Endothelial cell of umbilical vein (primary cell): ENCODE measurements at places on chromosomes 16 and 17. TPM values are rescaled to one million over a fixed set of nuclear protein-coding genes. Genes with fewer than 3 reads are reported as not detected.

DNA sequence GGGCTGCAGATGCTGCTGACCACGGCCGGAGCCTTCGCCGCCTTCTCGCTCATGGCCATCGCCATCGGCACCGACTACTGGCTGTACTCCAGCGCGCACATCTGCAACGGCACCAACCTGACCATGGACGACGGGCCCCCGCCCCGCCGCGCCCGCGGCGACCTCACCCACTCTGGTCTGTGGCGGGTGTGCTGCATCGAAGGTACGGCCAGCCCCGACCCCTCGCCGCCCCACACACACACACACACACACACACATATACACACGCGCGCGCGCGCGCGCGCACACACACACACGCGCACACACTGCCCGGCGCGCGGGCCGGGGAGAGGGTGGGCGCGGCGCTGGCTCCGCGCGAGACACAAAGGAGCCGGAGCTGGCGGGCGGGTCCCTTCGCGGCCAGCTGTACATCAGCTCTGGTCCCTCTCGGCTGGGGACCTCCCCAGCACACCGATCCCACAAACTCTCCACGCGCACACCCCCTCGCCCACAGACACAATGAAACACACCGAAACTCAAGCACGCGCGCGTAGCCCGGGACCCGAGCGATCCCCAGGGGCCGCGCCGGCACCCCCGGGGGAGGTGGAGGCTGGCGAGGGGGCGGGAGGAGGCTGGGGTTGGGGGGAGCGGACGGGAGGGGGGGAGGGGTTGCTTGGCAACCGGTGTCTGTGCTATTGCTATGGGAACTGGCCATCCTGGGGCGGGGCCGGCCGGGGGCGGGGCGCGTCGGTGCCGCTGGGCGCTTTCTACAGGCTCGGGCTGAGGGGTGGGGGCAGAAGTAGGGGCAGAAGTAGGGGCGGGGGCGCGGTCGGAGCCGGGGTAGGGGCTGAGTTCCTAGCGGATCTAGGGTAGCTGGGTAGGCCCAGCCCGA lies 658 bp downstream of the CACNG4 start:
- H3K36me3 ChIP-seq, result no peaks in the 10 kb centered on the region
- peaks cover 47% of the 10 kb centered on the region for H3K27me3 ChIP-seq
- H3K4me1 ChIP-seq, result no peaks in the 10 kb centered on the region
- no peak overlapping the region for H3K4me3 ChIP-seq
- no peak for DNase-seq

DNA sequence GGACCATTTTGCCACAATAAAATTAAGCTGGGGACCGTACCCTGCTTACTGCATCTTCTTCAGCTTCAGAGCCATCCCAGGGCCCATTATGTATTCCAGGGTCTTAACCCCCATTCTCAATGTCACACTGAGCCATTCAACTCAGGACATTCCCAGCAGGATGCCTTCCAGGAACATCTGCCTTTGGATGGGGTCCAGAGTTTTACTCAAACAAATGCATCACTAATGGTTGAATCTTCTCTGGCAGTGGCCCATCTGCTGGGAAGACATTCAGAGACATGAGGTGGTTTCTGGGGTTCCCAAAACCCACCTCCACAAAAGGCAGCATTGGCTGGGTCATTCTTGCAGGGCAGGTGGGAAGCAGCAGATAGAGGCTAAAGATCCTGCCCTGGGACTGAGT lies 3.4 kb upstream of the SEC14L5 start:
- H3K27me3 ChIP-seq, result no peaks in the 10 kb centered on the region
- no peak overlapping the region for H3K4me3 ChIP-seq
- DNase-seq, result no peak
- H3K4me1 ChIP-seq, result peaks cover 5% of the 10 kb centered on the region

- H3K36me3 ChIP-seq, result peaks cover 12% of the 10 kb centered on the region
- H3K4me1 ChIP-seq, result peaks cover 15% of the 10 kb centered on the region
- no peaks in the 10 kb centered on the region for H3K27me3 ChIP-seq
- no peak overlapping the region for H3K4me3 ChIP-seq
- no peak overlapping the region for H3K27ac ChIP-seq
Observed at GRCh38 chr16:89293276-89294143, 76.0 kb downstream of the ZNF778 start.

DNA sequence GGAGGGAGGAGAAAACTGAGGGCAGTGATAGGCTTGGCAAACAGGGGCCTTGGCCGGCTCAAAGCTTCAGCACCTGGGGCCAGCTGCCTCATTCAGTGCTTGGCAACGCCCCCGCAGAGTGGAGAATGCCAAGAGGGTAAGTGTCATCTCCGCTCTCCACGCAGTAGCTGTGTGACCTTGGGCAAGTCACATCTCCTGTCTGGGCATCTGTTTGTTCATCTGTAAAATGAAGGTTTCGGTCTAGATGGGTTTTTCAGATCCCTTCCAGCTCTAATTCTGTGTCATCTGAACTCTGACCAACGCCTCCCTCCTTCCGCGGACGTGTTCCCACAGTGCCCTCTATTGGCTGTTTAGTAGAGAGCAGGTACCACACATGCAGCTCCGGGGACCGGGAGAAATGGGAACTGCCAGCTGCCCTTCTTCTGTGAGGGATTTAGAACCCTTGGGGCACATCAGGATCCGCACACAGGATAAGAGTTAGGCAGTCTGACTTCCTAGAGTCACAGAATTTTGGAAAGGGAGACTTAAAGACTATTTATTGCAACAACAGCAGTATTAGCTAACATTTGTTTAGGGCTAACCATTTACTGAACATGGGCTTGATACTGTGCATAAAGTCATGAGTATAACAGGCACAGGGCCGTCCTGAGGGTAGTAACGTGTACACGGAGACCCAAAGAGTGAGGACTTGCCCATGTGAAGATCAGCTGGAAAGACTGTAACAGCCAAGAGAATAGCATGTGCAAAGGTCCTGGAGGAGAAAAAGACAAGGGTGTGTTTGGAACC lies 26.8 kb downstream of the GP2 start:
- no peak overlapping the region for H3K4me3 ChIP-seq
- no peaks in the 10 kb centered on the region for H3K36me3 ChIP-seq
- no peak overlapping the region for H3K27ac ChIP-seq
- H3K4me1 ChIP-seq, result no peaks in the 10 kb centered on the region
- H3K27me3 ChIP-seq, result no peaks in the 10 kb centered on the region

Gene HBZ
- not detected in 2 replicates for total RNA-seq

Gene BRICD5
- total RNA-seq, result 8.4 and 10.2 TPM in 2 replicates

DNA sequence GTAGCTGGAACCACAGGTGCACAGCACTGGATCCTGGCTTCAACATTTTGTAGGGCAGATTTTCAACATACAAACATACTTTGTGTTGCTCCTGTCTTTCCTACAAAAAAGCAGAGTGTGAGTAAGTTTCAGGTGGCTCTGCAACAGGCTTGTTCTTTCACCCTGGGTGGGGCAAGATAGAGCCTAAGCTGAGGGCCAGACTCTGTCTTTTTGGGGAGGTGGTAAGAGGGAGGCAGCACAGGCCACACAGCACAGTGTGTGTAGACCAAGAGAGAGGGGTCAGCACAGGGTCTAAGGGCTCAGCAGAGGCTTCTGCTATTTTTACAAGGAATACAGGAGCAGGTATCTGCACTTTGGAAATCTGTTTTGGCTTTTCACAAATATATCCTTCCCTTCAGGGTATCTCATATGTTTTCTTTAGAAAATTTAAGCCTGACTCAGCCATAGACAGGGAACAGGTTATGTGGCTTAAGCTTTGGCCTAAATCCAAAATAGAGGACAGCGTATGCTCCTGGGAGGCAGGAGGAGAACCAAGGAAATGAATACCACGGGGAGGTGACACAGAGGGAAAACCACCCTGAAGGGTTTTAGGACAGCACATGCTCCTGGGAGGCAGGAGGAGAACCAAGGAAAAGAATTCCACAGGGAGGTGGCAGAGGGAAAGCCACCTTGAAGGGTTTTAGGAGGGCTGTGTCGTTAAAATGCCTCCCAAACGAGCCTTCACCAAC lies 21.6 kb downstream of the EMC8 start:
- H3K36me3 ChIP-seq, result peaks cover 7% of the 10 kb centered on the region
- no peaks in the 10 kb centered on the region for H3K27me3 ChIP-seq
- H3K4me3 ChIP-seq, result no peak overlapping the region
- H3K4me1 ChIP-seq, result peaks cover 16% of the 10 kb centered on the region

Gene CEP131
- total RNA-seq, result 17.9 and 19.7 TPM in 2 replicates

DNA sequence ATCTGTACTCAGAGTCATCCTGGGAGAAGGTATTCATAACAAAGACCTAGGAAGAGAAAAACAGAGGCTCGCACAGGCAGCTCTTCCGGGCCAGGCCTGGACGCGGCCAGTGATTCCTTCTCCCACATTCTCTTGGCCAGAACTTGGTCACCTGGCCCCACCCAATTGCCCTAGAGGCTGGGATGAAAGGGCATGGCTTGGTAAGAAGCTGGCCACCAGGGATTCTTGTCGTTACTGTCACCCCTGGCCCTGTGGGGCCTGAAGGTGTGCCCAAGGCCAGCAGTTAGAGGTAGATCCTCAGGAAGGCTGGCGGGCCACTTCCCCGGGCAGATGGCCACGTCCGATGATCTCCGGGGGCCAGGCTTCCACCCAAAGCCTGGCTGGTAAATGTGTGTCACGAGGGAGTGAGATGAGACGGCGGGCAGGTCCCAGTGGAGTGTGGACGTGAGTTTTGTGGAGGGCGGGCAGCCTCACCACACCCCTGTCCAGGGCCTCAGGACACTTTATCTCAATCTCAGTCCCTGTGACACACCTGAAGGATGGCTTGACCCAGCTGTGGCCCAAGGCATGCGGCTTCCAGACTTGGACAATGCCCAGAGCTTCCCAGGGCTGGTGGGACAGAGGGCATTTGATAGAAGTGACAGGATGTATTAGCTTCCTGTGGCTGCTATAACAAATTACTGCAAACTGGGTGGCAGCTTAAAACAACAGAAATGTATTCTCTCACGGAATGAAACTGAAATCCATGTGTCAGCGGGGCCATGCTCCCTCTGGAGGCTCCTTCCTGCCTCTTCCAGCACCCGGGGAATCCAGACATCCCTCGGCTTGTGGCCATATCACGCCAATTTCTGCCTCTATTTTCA lies 66.3 kb upstream of the GSE1 start:
- no peaks in the 10 kb centered on the region for H3K4me1 ChIP-seq
- no peaks in the 10 kb centered on the region for H3K27me3 ChIP-seq
- DNase-seq, result no peak
- no peak overlapping the region for H3K27ac ChIP-seq
- no peak overlapping the region for H3K4me3 ChIP-seq
- no peaks in the 10 kb centered on the region for H3K36me3 ChIP-seq

- peaks cover 4% of the 10 kb centered on the region for H3K27me3 ChIP-seq
- no peak for DNase-seq
- no peaks in the 10 kb centered on the region for H3K36me3 ChIP-seq
- no peak overlapping the region for H3K4me3 ChIP-seq
- H3K27ac ChIP-seq, result no peak overlapping the region
Observed at GRCh38 chr16:57376313-57376818, 4.1 kb downstream of the CX3CL1 start.

DNA sequence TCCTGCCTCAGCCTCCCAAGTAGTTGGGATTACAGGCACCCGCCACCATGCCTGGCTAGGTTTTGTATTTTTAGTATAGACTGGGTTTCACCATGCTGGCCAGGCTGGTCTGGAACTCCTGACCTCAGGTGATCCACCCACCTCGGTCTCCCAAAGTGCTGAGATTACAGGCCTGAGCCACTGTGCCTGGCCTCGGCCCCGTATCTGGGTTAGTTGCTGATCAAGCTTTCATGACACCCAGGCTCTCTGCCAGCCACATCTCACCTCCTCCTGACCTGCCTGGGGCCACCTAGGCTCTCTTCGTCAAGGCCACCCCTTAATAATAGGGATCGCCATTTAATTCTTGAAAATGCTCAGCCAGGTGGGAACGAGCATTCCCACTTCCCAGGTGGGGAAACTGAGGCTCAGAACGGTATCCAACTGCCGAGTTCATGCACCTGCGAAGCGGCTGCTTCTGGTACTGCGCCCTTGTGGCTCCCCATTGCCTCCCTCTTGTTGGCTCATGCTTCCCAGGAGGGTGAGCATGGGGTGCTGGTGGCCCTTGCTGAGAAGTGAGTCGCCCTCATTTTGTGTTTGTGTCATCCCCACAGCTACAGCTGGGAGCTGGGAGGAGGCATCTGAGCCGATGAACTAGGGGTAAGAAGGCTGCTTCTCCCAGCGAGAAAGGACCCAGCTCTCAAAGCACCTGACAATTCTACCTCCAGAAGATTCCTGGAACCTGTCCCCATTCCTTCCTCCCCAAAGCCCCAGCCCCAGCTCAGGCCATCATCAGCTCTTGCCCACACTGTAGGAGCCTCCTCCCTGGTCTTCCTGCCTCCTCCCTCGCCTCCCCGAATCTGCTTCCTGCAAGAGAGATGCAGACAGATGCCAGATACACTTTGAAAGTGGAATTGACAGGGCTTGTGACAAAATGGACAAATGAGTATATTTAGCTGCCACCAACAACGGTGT lies 17.3 kb upstream of the SNN start:
- no peak overlapping the region for H3K4me3 ChIP-seq
- no peaks in the 10 kb centered on the region for H3K4me1 ChIP-seq
- no peaks in the 10 kb centered on the region for H3K36me3 ChIP-seq
- no peak for DNase-seq
- no peaks in the 10 kb centered on the region for H3K27me3 ChIP-seq

GRCh38 chr17:77451894-77452852 lies 311.4 kb downstream of the SEC14L1 start:
- DNase-seq, result peak; percentile 68
- H3K4me3 ChIP-seq, result peak overlapping the region; percentile 78
- peak overlapping the region; percentile 48 for H3K27ac ChIP-seq
- H3K4me1 ChIP-seq, result peaks cover 28% of the 10 kb centered on the region
- H3K36me3 ChIP-seq, result no peaks in the 10 kb centered on the region

Gene CCL4L2
- total RNA-seq, result not detected in 2 replicates

DNA sequence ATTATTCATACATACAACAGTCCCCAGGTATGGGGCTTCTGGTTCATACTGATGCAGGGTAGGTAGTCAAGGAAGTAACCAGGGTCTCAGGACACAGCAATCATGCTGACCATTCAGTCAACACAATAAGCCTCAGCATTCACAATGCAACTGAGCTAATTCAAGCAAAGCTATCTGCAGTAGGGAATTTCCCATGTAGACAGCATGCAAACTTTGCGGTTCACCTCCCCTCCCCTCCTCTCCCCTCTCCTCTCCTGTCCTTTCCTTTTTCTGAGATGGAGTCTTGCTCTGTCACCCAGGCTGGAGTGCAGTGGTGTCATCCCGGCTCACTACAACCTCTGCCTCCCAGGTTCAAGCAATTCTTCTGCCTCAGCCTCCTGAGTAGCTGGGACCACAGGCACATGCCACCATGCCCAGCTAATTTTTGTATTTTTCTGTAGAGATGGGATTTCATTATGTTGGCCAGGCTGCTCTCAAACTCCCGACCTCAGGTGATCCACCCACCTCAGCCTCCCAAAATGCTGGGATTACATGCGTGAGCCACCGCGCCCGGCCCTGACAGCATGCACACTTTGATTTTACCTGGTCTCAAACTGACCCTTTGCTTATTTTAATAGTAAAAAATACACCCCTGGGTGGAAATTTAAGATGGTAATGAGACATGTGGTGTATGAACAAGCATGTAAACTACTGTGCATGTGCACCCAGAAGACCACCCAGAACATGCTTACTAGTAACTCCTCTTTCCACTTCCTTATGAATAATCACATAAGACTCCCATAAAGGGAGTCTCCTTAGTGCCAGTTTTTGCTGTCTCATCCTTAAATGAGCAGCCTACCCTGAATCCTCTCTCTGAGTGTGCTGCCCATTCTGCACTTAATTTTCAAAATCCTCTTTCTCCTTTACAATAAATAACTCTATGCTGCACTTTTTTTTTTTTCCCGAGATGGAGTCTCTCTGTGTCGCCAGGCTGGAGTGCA lies 9.3 kb upstream of the RNF135 start:
- DNase-seq, result no peak
- no peaks in the 10 kb centered on the region for H3K36me3 ChIP-seq

Gene SPAG5
- 85.4 and 90.6 TPM in 2 replicates for total RNA-seq

GRCh38 chr16:66332634-66333610 lies 33.6 kb upstream of the CDH5 start:
- no peak overlapping the region for H3K27ac ChIP-seq
- peaks cover 12% of the 10 kb centered on the region for H3K27me3 ChIP-seq
- no peaks in the 10 kb centered on the region for H3K36me3 ChIP-seq
- H3K4me3 ChIP-seq, result no peak overlapping the region
- no peaks in the 10 kb centered on the region for H3K4me1 ChIP-seq

Gene DBNDD1
- total RNA-seq, result 28.2 and 33.6 TPM in 2 replicates
